Epithelial cell of prostate (primary cell): ENCODE measurements at places on chromosomes 6 and 20.

DNA sequence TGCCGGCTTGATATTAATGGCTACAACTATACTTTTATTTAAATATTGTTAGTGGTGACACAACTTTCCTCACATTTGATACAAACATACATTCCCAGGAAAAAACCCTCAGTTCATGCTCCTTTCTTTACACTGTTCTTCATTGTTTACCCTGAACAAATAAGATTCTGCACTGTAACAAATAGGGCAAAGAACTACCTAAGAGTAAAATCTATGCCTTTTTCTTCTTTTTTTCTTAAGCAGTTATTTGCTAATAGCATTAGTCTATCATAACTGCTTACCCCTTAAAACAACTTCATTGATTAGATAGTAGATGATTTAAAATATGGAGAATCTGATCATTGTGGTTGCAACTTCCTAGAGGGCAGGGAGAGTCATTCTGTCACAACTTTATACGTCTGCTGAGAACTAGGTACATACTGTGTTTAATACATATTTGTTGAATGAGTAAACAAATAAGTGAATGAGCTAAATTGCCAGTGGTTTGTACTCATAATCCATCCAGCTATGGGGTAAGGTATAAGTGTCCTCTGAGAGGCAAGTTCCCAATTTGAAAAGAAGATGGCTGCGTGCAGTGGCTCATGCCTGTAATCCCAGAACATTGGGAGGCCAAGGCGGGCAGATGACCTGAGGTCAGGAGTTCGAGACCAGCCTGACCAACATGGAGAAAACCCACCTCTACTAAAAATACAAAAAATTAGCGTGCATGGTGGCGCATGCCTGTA, 161.0 kb downstream of the CDK19 start:
- peak; percentile 14 for DNase-seq

GRCh38 chr6:110037726-110038295, 59.7 kb downstream of the GPR6 start:
- no peak for DNase-seq

- DNase-seq = no peak
Observed at GRCh38 chr6:109516929-109517328, 33.9 kb upstream of the ZBTB24 start.

- DNase-seq = no peak
Observed at GRCh38 chr20:8709627-8710026, 359.3 kb upstream of the PLCB4 start.

GRCh38 chr6:25899580-25900408, 25.8 kb upstream of the SLC17A3 start:
- no peak for DNase-seq

- peak; percentile 18 for DNase-seq
Observed at GRCh38 chr6:38396209-38396608, 243.5 kb downstream of the BTBD9 start.

GRCh38 chr20:21326700-21327099, 23.6 kb downstream of the XRN2 start:
- DNase-seq = no peak

GRCh38 chr6:169800116-169800667, 48.8 kb downstream of the ERMARD start:
- no peak for DNase-seq

- DNase-seq = peak; percentile 18
Observed at GRCh38 chr6:116144605-116145004, 18.7 kb upstream of the COL10A1 start.

GRCh38 chr6:3318226-3318625, 59.5 kb downstream of the PSMG4 start:
- DNase-seq = no peak

GRCh38 chr20:17652411-17652810, 29.6 kb downstream of the RRBP1 start:
- DNase-seq = no peak

DNA sequence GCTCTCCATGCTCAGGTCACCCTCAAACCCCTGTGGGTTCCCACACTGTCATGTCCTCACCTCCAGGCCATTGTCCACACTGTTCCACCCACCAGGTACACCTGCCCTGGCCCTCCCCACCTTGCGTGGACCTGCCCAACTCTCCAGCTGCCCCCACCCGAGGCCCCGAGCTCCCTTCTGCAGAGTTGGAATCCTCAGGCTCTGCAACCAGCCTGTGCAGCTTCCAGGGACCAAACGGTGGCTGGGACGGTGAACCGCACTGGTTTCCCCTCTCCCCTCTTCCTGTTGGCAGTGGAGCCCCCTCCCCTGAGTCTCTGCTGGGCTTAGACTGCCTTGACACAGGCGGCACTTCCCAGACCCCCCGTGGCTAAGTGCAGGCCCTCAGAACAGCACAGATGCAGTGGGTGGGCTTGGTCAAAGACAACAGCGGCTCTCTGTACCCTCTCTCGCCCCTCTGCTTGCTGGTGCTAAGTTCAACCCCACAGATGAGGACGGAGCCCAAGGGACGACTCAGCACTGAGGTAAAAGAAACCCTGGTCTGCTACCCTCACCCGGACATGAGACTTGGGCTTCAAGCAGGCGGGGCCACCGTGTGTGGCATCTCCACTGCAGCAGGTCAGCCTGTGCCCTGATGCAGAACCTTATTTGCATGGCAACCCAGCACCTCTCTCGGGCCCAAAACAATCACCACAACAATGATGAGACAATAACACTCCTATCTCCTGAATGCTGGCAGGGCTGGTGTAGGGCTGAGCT, 11.0 kb downstream of the ZBP1 start:
- no peak for DNase-seq

DNA sequence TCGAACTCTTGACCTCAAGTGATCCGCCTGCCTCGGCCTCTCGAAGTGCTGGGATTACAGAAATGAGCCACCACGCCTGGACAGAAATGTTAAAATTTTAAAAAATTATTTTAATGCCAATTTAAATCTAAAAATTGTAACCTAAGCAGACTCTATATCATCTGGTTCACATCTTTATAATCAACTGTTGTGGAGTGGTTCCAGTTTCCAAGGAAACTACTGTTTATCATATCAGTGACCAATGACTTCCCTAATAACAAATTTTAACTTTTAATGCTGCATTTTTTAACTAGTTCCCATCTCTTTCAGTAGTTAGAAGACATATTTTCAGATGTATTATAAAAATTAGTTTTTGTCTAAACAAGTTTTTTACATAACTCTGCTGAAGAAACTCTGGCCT, 5.2 kb upstream of the BTN3A2 start:
- DNase-seq = no peak

GRCh38 chr20:2972126-2972525, 71.3 kb upstream of the GNRH2 start:
- no peak for DNase-seq

DNA sequence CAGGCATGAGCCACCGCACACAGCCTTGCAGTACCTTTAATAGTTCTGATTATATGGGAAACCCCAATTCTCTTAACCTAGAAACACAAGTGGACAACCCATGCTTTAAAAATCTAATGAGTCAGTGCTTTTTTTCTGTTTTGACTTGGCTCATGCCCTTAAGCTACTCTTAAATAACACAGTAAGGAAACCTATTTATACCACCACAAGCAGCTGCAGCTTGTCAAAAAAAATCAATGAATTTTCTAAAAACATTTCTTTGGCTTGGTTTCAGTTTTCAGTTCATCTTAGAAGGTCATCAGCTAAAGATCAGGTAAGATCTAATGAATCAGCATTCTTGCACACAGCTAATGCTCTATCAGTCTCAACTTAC, 124.1 kb upstream of the DST start:
- DNase-seq = peak; percentile 61

DNA sequence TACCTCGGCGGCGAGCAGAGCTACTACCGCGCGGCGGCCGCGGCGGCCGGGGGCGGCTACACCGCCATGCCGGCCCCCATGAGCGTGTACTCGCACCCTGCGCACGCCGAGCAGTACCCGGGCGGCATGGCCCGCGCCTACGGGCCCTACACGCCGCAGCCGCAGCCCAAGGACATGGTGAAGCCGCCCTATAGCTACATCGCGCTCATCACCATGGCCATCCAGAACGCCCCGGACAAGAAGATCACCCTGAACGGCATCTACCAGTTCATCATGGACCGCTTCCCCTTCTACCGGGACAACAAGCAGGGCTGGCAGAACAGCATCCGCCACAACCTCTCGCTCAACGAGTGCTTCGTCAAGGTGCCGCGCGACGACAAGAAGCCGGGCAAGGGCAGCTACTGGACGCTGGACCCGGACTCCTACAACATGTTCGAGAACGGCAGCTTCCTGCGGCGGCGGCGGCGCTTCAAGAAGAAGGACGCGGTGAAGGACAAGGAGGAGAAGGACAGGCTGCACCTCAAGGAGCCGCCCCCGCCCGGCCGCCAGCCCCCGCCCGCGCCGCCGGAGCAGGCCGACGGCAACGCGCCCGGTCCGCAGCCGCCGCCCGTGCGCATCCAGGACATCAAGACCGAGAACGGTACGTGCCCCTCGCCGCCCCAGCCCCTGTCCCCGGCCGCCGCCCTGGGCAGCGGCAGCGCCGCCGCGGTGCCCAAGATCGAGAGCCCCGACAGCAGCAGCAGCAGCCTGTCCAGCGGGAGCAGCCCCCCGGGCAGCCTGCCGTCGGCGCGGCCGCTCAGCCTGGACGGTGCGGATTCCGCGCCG, 994 bp downstream of the FOXC1 start:
- no peak for DNase-seq

DNA sequence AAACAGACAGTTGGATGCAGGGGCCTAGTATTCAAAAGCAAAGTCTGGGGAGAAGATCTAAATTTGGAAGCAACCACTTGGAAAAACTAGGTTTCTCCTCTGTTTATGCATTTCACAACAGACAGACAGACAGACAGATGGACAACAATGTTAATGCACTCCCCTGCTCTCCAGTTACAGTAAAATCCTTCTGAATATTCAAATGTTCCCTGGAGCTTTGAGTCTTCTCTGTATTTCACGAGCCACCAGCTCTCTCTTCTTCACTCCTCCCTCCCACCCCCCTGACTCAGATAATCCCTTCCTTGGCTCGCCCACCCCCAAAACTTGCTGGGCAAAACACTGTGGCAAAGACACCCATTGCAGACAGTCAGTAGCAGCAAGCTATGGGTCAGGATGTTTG, 129.3 kb upstream of the TOP1 start:
- no peak for DNase-seq

GRCh38 chr6:74091136-74091793, 395.3 kb downstream of the CD109 start:
- no peak for DNase-seq

DNA sequence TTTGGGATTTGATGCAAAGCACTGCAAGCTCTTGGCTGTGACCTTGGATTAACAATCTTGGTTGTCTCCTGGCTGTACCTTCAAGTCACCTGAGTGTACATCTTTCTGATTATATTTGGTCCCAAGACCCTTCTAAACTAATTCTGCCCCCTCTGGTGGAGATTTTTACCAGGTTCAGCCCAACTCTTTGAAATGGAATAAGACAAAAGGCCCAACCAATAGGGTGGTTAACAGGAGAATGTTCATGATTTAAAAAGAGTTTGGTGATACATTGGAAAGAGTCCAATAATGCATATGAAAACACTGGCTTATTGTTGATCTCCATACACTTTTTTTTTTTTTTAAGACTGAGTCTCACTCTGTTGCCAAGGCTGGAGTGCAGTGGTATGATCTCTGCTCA, 77.5 kb upstream of the CD83 start:
- no peak for DNase-seq

- DNase-seq = no peak
Observed at GRCh38 chr6:39037082-39037508, 11.5 kb upstream of the GLP1R start.

DNA sequence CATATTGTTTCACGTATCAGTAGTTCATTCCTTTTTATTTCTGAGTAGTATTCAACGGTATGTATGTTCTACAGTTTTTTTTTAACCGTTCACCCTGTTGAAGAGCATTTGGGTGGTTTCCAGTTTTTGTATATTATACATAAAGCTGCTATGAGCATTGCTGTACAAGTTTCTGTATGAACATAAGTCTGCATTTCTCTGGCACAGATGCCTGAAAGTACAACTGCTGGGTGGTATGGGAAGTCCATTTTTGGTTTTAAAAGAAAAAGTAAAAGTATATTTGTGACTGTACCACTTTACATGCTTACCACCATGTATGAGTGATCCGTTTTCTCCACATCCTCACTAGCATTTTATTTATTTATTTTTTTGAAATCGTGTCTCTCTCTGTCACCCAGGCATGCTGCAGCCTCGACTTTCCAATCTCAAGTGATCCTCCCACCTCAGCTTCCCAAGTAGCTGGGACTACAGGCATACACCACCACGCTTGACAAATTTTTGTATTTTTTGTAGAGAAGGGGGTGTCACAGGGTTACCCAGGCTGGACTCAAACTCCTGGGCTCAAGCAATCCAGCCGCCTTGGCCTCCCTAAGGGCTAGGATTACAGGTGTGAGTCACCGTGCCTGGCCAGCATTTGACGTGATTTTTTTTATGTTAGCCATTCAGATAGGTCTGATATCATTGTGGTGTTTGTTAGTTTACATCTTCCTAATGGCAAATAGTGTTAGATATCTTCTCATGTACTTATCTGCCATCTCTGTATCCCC, 11.0 kb upstream of the SIM1 start:
- DNase-seq = no peak

GRCh38 chr20:35839904-35840303, 68.1 kb downstream of the PHF20 start:
- DNase-seq = no peak

GRCh38 chr6:35810971-35811698, 6.0 kb downstream of the LHFPL5 start:
- DNase-seq = peak; percentile 96

GRCh38 chr6:156695742-156696141, 81.4 kb upstream of the ARID1B start:
- no peak for DNase-seq

DNA sequence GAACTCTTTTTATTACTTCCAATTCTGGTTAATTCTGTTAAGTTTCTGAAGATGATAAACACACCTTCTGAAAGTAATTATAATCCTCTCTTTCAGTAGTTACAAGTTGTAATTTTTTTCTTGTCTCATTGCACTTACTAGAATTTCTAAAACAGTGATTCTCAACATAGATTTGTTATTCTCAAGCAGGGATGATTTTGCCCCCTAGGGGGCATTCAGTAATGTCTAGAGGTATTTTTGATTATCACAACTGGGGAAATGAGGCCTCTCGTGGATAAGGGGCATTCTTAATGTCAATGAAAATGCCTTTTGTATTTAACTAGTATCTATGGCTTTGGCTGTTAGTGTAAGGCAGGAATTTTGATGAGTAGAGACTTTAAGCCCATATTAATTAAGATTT, 39.4 kb upstream of the MAFB start:
- no peak for DNase-seq

DNA sequence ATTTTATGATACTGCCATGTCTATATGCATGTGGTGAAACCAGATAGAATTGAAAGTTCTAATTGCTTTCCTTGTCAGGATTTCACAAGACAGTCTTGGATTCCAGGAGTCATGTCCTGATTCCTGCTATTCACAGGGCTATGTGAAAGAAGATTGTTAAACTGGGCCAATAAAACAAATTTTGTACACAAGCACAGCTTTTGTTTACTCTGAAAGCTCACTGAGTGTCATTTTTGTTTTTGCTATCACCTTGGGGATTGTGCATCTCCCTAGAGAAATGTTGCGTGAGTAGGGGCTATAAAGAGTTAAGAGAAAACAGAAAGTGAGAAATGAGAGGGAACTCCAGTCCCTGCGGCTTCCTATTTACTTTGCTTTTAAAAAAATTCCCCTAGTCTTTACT, 627.5 kb downstream of the PKHD1 start:
- DNase-seq = no peak

- no peak for DNase-seq
Observed at GRCh38 chr6:31727717-31728671, 1.1 kb downstream of the DDAH2 start.

GRCh38 chr6:32327103-32327502, 44.6 kb downstream of the TSBP1 start:
- DNase-seq = no peak
